Stimulated activated naive CD4-positive, alpha-beta T cell treated with Interleukin-2 at 50 U/mL for 16 hours (primary cell): ENCODE measurements at places on chromosomes 5 and 9.
A peak's percentile ranks its signal among the peaks of the same experiment; 100 is the strongest.

- no peak for DNase-seq
These were observed at the start of gene PDLIM4 for GRCh38 chr5:132257131-132258101. TSS of gene PDLIM4 (plus strand) at chr5:132257696. CDS start at chr5:132257735, 39 bp downstream.

- DNase-seq: no peak
These were observed 697 bp upstream of the PRUNE2 start for GRCh38 chr9:76906647-76906975.

GRCh38 chr5:147763791-147764525, 18.6 kb downstream of the JAKMIP2 start:
- DNase-seq: no peak

- no peak for DNase-seq
These were observed 545 bp downstream of the PALM2AKAP2 start for GRCh38 chr9:109780453-109781033.

DNA sequence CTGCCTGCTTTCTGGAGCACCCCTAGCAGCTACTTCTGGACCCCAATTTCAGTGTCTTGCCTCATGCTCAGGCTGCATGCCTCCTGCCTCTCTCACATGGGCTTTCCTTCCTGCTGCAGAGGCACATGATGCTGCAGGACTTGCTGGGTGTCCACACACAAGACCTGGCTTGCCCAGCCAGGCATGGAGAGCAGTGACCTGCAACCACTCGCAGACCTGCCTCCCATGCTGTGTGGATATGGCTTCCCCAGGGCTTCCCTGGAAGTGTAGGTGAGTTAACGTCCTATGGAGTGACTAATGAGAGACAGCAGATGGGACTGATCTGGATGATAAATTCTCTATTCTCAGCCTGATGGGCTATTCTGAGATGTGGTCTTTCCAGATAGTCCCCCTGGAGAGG, 53.2 kb upstream of the SMIM32 start:
- no peak for DNase-seq

GRCh38 chr5:117859176-117859575, 1129.2 kb downstream of the DTWD2 start:
- no peak for DNase-seq

DNA sequence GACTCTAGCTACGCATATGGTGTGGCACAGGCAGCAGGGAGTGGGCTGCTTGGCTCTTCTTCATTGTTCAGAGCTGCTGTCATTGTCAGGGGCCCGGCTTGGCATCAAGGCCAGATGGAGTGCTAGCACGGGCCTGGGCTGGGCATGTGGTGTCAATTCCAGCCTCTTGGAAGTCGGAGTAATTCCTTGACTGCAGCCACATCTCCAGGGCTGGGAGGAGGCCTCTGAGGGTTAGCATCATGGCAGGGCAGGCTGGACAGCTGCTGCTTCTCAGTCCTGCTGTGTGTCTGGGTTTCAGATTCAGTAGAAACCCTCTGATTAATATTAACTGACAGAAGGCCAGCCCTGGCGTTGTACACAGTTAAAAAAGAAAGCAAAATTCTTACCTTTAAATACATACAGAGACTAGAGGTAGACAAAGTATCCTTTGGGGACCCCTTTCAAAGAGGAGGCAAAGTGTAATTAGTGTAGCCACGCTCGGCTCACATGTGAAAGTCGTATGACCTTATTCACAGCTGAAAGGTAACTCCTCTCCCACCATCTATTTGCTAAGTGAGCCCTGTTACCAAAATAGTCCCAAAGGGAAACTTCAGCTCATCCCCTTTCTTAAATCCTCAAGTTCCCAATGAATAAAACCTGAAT, 126.4 kb downstream of the DOCK2 start:
- DNase-seq: no peak

DNA sequence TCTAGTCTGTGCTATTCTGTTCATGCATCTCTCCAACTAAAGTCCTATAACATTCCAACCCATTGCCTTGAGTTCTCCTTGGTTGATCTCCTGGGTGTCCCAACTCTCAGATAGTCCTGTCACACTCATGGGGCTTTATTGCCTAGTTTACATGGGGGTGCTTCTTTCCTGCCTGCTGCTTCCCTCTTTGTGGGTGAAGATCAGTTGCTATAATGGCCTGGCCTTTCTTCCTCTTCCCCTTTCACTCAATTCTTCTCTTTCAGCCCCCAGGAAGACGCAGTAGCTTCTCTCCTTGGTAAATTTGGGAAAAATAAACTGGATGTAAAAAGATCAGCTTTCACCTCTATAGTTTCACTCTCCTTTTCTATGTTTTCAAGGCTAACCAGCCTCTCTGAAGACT, 66.5 kb downstream of the PTCD2 start:
- no peak for DNase-seq

- no peak for DNase-seq
These were observed 30.4 kb downstream of the C9orf57 start for GRCh38 chr9:72029986-72030385.

- DNase-seq: no peak
These were observed 803.5 kb downstream of the TLE1 start for GRCh38 chr9:80885894-80886293.

- no peak for DNase-seq
These were observed 564.3 kb upstream of the ZNF608 start for GRCh38 chr5:125310749-125311148.

- no peak for DNase-seq
These were observed 16.3 kb upstream of the LRRC14B start for GRCh38 chr5:174876-175465.

DNA sequence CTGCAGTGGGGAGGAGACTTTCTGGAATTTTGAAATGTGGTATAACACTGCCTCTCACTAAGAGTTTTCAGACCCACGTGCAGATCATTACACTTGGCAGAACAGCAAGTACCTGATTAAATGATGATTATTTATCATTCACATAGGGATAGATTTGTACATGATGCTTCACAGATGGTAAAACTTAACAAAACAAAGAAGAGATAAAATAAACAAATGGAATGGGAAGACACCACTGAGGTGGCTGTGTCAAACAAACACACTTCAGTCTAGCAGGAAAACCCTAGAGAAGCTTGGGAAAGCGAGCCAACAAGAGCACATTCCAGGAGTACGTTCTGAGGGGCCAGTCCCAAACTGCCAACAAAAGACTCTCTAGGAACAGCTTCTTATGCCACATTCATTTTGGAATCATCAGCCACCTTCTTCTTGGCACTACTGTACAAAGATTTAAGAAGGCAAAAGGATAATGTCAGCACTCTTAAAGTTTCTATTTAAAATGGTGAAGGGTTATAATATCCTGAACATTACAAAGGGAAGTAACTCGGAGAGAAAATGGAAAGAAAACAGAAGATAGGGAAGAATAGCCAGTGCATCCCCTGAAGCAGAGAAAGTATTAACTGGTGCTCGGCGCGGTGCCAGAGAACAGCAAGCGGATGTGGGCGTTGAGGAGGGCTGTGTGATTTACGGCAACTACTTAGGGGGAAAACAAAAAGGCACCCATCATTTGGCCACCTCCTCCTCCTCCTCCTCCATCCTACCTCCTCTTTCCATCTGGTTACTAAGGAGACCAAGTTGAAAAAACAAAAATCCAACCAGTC, 1.6 kb downstream of the MED27 start:
- DNase-seq: peak; percentile 18

GRCh38 chr9:83794051-83794450, 23.5 kb downstream of the GKAP1 start:
- no peak for DNase-seq

DNA sequence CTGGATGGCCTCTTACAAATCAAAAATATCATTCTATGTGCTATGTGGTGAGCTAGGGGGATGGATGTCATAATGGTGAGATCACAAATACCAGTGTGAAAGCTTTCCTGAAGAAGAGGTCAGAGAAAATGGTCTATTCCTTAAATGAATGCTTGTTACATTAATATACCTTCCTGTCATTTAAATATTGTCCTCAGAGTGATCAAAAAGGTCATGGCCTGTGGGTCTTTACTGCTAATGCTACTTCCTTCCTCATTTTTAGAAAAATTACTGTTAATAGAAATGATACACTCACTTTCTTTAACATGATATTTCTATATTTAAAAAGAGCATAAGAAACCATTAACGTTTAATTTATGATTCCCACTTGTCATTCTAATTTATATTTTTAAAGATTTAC, 9.7 kb downstream of the OMD start:
- DNase-seq: no peak

- no peak for DNase-seq
These were observed 166.3 kb downstream of the DOCK2 start for GRCh38 chr5:169803077-169803981.

GRCh38 chr9:113808391-113809358, 67.4 kb upstream of the ZNF618 start:
- no peak for DNase-seq

GRCh38 chr5:125186911-125187375, 440.5 kb upstream of the ZNF608 start:
- DNase-seq: no peak

- no peak for DNase-seq
These were observed 10.3 kb downstream of the PTPA start for GRCh38 chr9:129121483-129121882.

DNA sequence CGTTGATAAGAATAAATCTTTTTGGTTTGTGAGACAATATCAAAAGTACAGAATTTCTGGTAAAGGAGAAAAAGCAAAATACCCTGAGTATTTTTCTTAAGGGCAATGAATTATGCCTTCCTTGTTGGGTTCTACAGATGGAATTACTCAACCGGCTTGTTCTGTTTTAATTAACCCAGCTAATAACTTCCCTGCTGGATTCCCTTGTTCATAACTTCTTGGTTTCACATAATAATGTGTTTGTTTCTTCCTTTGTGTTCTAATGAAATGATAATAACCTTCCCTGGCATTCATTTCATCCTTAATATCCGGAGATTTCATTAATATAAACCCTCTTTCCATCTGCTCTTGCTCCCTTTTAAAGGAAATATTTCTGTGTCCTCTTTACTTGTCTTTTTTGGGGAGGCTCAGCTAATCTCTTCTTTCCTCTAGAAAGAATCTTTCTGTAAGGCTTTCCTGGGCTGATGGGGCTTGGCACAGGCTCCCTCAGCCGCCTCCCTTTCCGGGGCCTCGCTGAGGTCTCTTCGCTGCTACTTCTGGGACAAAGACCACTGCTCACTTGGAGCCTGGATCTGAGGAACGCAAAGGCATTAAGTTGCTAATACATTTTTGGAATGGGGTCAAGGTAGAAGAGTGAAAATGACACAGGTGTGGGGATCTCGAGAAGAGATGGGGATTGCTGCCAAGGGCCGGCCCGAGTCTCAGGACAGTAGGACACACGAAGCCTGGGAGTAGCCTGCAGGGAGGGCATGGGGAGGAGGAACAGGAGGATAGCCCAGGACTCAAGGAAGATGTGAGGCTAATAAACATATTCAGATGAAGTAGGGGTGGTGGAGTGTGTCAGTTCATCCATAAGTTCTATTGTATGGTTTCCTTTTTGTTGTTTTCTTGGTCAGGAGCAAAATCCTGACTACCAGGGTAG, 118.5 kb downstream of the NRG2 start:
- DNase-seq: no peak

GRCh38 chr5:60851626-60852025, 7.6 kb upstream of the ELOVL7 start:
- no peak for DNase-seq

DNA sequence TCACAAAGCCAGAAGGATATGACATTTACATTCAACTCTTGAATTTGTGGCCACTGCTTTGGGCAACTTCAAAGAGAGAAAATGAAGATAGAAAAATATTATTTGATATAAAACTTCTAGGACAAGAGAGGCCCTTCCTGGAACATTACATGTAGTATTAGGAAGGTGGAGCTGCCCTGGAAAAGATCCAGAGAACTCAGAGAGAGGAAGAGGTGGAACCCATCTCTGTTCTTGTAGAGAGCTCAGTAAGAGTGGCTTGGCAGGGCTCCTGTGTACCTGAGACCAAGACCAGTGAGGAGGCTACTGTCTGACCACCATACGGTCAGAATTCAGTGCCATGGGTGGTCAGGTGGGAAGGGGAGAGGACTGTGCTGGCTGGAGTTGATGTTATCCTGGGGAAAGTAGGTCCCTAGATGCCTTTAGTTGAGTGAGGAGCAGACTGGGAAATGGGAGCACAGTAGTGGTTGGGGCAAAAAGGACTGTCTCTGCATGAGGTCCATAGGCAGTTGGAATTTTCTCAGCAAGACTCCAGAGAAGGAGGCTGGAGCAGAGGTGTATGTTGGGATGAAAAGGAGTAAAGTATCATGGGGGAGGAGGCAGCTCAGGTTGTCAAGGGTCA, 7.6 kb downstream of the TGFBI start:
- DNase-seq: no peak

- no peak for DNase-seq
These were observed 184.5 kb downstream of the TRIO start for GRCh38 chr5:14327624-14328023.

DNA sequence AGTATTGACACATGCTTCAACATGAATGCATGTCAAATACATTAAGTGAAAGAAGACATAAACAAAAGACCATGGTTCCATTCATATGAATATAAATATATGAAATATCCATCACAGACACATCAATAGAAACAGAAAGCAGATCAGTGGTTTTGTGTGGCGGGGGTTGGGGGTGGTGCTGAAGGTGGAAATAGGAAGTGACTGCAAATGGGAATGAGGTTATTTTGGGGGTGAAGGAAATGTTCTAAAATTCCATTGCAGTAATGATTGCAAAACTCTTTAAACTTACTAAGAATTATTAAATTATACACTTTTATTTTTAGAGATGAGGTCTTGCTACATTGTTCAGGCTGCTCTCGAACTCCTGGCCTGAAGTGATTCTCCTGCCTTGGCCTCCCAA, 28.7 kb downstream of the TAF1L start:
- DNase-seq: no peak

DNA sequence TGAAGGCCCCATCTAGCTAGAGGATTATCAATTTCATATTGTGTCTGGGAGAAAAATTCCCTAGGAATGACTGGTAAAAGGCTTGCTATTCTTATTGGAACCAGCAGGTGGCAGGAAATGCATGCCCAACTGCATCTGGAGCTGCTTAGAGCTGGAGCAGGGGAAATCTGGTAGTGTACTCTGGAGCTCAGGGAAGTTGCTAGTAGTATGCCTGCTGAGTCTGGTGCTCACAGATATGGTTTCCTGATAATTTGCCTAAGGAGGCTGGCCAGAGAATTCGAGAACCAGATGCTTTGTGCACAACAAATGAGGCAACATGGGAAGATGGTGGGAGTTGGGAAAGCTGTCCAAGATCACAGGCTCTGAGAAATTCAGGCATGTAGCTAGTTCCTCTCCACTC, 53.7 kb downstream of the G3BP1 start:
- no peak for DNase-seq

DNA sequence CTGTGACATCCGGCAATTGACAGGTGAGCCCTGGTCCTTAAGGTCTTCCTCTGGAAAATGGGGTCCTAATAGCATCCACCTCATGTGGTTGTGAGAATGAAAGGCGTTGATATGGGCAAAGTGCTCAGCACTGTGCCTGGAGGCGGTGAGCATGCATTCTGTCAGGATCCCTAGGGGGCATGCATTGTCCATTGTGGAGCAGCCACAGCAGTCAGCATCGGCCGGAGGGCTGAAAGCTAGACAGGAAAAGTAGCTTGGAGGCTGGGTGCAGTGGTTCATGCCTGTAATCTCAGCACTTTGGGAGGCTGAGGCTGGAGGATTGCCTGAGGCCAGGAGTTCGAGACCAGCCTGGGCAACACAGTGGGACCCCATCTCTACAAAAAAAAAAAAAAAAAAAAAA, 122.2 kb downstream of the LHX2 start:
- peak; percentile 17 for DNase-seq
